ENCODE measurements at places on chromosomes 3 and 15.

DNA sequence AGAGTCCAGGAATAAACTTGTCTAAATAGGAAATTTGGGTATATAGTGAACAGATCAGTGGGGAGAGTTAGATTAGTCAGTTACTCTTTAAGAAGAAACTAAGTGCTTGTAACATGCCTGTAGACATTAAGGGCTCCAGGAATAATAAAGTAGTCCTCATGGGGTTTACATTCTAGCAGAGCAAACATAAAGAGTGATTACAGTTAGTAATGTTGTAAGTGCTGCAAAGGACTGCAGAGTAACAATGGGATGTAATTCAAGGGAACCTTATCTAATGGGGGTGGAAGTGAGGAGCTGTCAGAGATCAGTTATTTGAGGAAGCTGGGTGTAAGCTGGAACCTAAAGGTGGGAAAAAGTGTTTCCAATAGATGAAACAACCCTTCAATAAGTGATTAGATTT lies 67.5 kb downstream of the ARIH1 start:
- DNase-seq: no peak

- DNase-seq: no peak
These were observed 135.7 kb upstream of the RAD18 start for GRCh38 chr3:9098716-9099675.

GRCh38 chr3:71127052-71127831 lies 456.3 kb downstream of the FOXP1 start:
- no peak for DNase-seq

GRCh38 chr15:90571063-90571541 lies 41.4 kb downstream of the CRTC3 start:
- DNase-seq: peak; percentile 51

DNA sequence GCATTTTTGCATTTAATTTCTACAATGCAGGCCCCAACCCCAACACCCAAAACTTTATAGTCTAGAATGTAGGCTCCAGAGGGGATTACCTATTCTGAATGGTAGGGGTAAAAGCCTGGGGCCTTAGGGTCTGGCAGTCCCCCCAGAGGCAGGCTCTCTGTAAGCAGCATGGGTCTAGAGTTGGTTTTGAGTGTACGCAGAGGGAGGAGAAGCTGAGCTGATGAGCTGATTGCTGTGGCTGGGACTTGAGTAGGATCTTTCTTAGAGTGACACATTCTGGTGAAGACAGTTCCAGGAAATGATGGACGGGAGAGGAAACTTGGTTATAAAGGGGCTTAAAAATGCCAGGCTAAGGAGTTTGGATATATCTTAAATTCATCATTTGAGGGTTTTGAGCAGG lies 2.1 kb downstream of the LPP start:
- no peak for DNase-seq

DNA sequence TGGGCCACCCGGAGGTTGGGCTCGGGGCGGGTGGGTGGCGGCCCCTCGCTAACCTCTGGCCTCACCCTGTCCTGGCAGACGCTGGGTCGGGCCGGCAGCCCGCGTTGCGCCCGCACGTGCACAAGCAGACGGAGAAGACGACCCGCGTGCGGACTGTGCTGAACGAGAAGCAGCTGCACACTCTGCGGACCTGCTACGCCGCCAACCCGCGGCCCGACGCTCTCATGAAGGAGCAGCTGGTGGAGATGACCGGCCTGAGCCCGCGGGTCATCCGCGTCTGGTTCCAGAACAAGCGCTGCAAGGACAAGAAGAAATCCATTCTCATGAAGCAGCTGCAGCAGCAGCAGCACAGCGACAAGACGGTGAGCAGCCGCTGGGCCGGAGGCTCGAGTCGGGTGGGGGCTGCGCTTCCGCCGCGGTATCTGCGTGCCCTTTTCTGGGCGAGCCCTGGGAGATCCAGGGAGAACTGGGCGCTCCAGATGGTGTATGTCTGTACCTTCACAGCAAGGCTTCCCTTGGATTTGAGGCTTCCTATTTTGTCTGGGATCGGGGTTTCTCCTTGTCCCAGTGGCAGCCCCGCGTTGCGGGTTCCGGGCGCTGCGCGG lies 3.7 kb downstream of the ISL2 start:
- no peak for DNase-seq

DNA sequence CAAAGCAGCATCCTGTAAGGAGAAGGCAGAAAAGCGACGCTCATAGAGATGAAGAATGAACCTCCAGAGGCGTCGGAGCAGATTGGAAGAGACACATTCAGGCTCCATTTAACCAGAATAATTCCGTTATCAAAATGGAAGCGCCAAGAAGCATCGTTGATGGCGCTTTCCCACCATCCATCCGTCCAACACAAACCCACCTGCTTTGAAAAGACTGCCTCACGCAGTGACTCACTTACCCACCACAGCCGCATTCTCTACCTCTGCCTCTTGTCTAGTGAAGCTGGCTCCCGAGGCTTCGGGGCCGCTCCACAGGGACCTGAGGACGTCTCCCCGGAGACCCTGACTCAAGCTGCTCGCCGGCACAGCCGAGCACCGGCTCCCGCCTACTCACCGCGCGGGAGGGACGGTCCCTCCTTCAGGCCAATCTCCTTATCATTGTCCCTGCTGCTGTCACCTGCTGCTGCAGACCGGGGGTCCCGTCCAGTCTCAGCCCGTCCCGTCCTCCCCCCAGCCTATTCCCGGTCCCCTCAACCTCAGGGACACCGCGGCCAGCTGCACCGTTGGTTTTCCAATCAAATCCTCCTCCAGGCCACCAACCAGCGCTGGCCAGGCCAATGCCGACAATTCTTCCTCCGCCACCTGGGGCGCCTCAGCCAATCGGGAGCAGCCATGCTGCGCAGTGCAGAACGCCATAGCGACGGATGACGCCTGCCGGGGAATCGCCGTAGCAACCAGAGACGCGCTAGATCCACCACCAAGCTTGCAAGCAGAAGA lies at the start of gene NEK10:
Gene NEK10, minus strand, starts transcription at position 553 of the 777 bp plus-strand sequence. CDS start 16,501 bp downstream, outside the sequence.
- peak; percentile 86 for DNase-seq

DNA sequence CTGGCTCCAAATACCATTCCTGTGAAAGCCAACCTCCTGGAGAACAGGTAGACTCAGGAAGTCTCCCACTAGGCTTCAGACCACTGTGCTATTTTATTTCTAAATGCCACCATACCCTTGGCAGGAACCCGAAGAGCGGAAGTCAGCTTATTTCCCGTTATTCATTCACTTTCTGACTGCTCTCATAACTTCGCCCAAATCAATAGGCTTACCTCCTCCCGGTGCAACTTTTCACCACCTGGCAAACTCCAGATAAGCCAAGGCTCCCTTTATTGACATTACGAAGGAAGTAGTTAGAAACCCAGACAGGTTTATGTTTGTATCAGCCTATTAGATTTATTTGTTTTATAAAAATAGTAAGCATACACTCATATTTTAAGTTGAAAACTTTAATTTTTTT lies 3.3 kb upstream of the CCDC54 start:
- no peak for DNase-seq

DNA sequence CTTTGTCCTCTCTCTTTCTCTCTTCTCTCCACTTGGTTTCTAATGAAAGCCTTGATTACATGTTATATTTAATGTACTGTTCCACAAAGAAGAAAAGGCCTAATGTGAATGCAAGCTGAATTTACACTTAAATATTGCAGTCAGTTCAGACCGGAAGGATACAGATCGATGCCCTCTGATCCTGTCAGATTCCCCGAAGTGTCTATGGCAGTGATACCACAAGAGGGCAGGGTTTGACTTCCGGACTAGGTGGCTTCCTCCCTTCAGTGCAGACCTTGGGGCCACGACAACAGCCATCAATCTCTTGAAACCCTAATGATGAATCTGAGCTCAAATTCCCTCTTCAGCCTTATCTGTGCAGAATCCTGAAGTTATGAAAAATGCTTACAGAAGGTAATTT lies 29.5 kb downstream of the AGTR1 start:
- peak; percentile 49 for DNase-seq

DNA sequence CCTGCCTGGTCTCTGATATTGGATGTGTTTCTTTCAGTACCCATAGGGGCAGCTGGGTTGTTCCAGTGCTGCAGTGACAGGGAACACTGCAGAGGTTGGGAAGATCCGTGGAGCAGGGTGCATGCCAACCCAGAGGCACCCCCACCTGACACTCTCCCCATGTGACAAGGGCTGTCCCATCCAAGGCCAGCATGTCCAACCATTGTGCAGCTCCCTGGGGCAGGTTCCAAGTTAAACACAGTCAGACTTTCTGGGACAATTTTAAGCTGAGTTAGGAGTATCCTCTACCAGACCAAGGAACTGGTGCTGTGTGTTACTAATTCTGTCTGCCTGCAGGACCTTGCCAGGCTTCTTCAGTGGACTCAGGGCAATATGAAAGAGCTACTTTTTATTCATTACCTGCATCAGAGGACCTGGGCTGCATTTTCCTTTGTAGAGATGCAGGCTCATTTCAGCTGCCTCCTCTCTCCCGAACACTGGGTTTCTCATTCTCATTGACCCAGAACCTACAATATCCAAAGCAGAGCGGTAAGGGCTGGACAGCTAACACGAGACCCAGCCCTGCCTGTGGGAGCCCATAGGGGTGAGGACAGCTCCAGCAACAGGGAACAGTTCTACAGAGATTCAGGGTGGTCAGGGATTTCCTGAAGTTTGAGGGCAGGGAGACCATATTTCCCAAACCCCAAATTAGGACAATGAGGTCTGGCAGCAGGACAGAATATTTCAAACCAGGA lies 72.7 kb downstream of the SPSB4 start:
- no peak for DNase-seq

GRCh38 chr15:36210426-36210825 lies 369.0 kb upstream of the CDIN1 start:
- DNase-seq: no peak

GRCh38 chr3:57086201-57086600 lies 25.7 kb downstream of the SPATA12 start:
- no peak for DNase-seq

DNA sequence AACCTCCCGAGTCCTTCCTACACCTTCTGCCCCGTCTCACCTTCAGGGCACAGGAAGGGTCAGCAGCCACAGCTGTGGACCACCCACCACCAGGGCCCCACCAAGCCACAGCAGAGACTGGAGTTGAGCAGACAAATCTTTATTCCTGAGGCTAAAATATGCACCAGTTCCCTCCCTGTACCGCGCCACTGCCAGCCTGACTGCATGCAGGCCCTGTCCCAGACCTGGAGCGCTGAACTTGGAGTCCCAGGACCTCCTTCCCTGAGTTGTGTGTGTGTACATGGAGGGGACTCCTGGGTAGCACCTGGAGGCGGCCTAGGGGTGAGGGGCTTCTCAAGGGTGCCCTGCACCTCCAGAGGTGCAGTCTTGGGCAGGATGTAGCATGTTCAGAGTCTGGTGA lies 4.0 kb upstream of the TMEM89 start:
- DNase-seq: no peak

- no peak for DNase-seq
These were observed 547 bp downstream of the NUP210 start for GRCh38 chr3:13419505-13420044.

GRCh38 chr3:38347421-38348200 lies 1.0 kb downstream of the XYLB start:
- no peak for DNase-seq

GRCh38 chr15:77844798-77845446 lies 212.2 kb upstream of the LINGO1 start:
- DNase-seq: no peak

DNA sequence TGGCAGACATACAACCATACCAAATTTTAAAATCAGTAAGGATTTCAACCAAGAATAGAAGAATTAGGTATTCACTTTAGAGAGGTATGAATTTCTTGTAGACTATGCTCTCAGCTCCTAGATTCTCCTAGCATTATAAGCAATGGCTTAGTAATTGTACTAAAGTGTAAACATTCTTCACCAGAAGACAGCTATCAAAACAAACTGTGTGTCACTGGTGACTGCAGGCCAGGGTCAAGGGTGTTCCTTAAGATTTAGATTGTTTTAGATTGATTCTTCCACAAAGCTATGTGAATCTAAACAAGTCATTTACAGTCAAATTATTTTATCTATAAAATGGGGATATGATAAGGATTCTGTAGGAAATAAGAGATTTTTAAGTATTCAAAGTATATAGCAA lies 23.1 kb upstream of the GP5 start:
- DNase-seq: peak; percentile 9

GRCh38 chr3:150898046-150898754 lies 7.0 kb downstream of the MINDY4B start:
- no peak for DNase-seq

- DNase-seq: no peak
These were observed 127.0 kb downstream of the STAG1 start for GRCh38 chr3:136624894-136625815.

- DNase-seq: no peak
These were observed 69.4 kb upstream of the CD96 start for GRCh38 chr3:111472556-111472955.

GRCh38 chr3:76661527-76662250 lies 378.2 kb upstream of the ROBO2 start:
- no peak for DNase-seq

All from MCF 10A (cell line).